ENCODE measurements at places on chromosomes 16 and 17.
A peak's percentile ranks its signal among the peaks of the same experiment; 100 is the strongest.

GRCh38 chr17:44541884-44542581 lies 15.3 kb upstream of the FZD2 start:
- no peaks in the 10 kb centered on the region for H3K4me1 ChIP-seq
- no peaks in the 10 kb centered on the region for H3K27me3 ChIP-seq
- no peak overlapping the region for H3K4me3 ChIP-seq
- no peak overlapping the region for H3K27ac ChIP-seq
- no peak for DNase-seq

DNA sequence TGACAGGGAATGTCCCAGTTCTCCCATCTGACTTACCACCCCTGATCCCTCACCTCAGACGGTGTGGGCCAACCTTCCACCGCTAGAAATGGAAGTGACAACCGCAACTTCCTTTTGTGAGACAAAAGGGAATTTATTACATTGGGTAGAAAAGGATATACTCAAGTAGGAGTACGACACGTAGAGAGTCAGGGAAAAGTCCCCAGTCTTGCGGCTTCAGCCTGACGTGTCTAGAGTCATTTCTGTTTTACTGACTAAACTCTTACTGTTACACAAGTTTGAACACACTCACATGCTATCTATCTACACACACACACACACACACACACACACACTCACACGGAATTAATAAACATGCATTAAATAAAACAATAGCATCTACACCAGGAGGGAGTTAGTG lies 178.9 kb downstream of the COPRS start:
- H3K4me3 ChIP-seq: no peak overlapping the region
- H3K4me1 ChIP-seq: no peaks in the 10 kb centered on the region

DNA sequence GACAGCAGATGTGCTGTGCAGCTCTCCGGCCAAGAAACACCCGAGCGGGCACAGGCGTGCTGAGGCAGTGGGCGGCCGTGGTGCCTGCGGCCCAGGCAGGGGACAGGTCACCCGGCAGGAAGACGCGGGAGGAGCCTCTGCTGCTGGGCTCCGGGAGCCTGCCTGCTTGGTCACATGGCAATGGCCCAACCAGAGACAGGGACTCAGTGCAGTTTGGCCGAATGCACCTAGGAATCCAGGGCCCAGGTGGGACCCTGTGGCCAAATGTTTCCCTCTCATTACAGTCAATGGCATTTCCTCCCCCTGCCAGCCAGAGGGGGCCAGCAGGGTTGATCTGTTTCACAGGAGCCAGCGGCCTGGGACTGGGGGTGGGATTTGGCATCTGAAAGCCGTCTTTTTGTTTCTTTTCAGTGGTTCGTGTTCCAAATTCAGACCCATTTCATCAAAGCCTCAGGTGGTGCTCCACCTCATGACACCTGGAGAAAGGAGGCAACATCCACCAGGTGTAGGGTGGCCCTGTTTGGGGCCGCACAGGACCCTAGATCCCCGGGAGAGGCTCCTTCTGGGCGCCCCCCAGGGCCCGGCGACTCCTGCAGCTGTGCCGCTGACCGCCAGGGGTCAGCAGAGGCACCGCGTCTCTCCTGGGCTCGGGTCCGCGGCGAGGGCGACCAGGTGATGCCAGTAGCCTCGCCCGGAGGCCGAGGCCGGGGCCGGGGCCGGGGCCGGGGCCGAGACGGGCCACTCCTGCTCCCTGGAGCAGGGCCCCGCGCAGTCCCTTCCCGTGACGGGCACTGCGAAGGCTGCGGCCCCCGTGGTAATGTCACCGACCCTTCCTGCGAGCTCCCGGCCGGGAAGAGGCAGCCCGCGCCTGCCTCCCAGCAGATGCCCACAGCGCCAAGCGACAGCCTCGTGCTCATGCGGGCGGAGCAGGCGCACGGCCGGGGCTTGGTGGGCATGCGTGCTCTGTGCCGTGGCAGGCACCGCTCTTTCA lies 118.5 kb downstream of the C16orf78 start:
- H3K27ac ChIP-seq: no peak overlapping the region
- H3K4me3 ChIP-seq: peak overlapping the region; percentile 42
- H3K27me3 ChIP-seq: no peaks in the 10 kb centered on the region
- H3K4me1 ChIP-seq: peaks cover 14% of the 10 kb centered on the region
- no peak for DNase-seq

DNA sequence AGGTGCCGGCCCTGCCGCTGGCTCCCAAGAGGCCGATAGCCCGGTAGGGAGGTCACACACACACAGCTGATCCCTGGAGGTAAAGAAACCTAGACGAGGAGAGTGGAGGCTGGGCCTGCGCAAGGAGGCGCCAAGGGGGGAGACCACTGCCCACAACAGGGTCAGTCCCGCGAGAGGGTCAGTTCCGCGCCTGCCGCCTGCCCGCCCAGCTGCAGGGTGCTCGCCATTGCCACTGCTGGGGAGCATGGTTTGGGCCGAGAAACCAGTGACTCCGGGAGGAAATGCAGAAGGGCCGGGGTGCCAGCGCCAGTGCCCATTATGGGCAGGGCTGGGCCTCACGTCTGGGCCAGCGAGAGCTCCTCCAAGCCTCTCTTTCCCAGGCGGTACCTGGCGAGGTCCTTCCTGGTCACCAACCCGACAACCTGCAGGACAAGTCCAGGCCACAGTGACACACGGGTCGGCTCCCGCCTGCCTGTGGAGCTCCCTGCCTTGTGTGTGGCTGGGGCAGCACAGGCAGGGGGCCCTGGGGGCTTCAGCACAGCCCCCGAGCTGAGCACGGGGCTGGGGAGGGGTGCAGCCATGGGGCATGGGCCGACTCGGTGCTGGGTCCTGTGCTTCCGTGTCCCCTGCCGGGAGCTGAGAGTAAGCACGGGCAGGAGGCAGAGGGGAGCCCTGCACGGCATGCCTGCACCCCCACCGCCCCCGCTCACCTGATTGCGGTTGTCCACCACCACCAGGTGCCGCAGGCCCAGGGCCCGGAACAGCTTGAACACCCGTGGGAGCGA lies 2.1 kb upstream of the CCDC154 start:
- no peaks in the 10 kb centered on the region for H3K36me3 ChIP-seq
- DNase-seq: no peak
- H3K27ac ChIP-seq: no peak overlapping the region
- no peak overlapping the region for H3K4me3 ChIP-seq
- no peaks in the 10 kb centered on the region for H3K27me3 ChIP-seq
- H3K4me1 ChIP-seq: no peaks in the 10 kb centered on the region

- peaks cover 82% of the 10 kb centered on the region for H3K36me3 ChIP-seq
- peaks cover 24% of the 10 kb centered on the region for H3K4me1 ChIP-seq
- no peak overlapping the region for H3K27ac ChIP-seq
- H3K4me3 ChIP-seq: no peak overlapping the region
- H3K27me3 ChIP-seq: no peaks in the 10 kb centered on the region
These were observed 14.4 kb upstream of the FAAP100 start for GRCh38 chr17:81566461-81567126.

GRCh38 chr17:78892936-78893379 lies 10.0 kb downstream of the CEP295NL start:
- no peak overlapping the region for H3K4me3 ChIP-seq
- peak overlapping the region; percentile 98 for H3K27ac ChIP-seq
- no peaks in the 10 kb centered on the region for H3K36me3 ChIP-seq
- H3K27me3 ChIP-seq: no peaks in the 10 kb centered on the region

- no peaks in the 10 kb centered on the region for H3K27me3 ChIP-seq
- H3K27ac ChIP-seq: no peak overlapping the region
- H3K4me1 ChIP-seq: no peaks in the 10 kb centered on the region
These were observed 257.5 kb downstream of the CDH11 start for GRCh38 chr16:64864232-64864809.

- no peaks in the 10 kb centered on the region for H3K27me3 ChIP-seq
- DNase-seq: no peak
- peak overlapping the region; percentile 93 for H3K27ac ChIP-seq
- no peaks in the 10 kb centered on the region for H3K36me3 ChIP-seq
- H3K4me1 ChIP-seq: peaks cover 13% of the 10 kb centered on the region
- H3K4me3 ChIP-seq: no peak overlapping the region
These were observed 50.0 kb upstream of the TOB1 start for GRCh38 chr17:50916026-50916707.

DNA sequence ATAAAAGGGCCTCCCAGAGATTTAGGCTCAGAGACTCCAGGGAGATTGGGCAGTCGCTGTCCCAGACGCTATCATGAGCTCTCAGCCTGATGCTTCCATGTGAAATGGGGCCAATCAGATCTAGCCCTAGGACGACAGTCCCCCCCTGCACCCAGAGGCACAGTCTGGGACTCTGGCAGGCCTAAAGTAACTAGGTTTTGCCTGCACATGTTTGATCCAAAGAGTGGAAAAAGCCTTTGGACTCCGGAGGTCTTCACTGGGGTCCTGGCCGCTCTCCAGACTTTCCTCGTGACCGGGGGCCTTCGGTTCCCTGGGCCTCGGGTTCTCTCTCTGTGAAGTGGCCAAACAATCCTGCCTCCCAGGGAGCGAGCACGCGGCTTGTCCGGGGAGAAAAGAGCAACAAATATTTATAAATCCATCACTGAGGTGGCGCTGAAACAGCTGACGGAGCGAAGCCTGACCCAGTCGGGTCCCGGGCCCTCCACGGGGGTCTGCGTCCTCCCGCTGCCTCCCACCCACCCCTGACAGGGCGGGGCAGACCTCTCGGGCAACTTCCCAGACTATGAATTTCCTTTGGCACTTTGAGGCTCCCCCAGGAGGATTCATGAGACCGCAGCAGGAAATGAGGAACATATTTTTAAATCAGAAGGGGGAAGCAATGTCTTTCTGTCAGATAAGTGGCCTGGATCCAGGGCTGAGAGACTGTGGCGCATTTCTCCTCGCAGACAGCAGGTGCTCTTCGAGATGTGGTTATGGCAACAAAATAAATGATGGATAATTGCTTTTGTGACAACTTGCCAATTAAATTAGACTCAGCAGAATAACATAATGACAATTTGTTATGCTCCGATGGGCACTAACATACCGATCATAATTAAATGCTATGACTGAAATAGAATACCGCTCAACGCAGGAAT lies 38.9 kb downstream of the MRPS23 start:
- H3K4me1 ChIP-seq: no peaks in the 10 kb centered on the region
- no peaks in the 10 kb centered on the region for H3K36me3 ChIP-seq
- peak; percentile 24 for DNase-seq
- H3K4me3 ChIP-seq: peak overlapping the region; percentile 15
- peak overlapping the region; percentile 76 for H3K27ac ChIP-seq

GRCh38 chr16:26204138-26204537 lies 512.4 kb downstream of the HS3ST4 start:
- no peaks in the 10 kb centered on the region for H3K27me3 ChIP-seq
- no peak overlapping the region for H3K4me3 ChIP-seq
- DNase-seq: no peak
- no peak overlapping the region for H3K27ac ChIP-seq
- no peaks in the 10 kb centered on the region for H3K36me3 ChIP-seq
- no peaks in the 10 kb centered on the region for H3K4me1 ChIP-seq

GRCh38 chr17:49002766-49003165 lies 5.6 kb downstream of the IGF2BP1 start:
- DNase-seq: no peak
- H3K27ac ChIP-seq: no peak overlapping the region
- H3K4me1 ChIP-seq: peaks cover 8% of the 10 kb centered on the region
- peaks cover 100% of the 10 kb centered on the region for H3K27me3 ChIP-seq
- no peaks in the 10 kb centered on the region for H3K36me3 ChIP-seq

DNA sequence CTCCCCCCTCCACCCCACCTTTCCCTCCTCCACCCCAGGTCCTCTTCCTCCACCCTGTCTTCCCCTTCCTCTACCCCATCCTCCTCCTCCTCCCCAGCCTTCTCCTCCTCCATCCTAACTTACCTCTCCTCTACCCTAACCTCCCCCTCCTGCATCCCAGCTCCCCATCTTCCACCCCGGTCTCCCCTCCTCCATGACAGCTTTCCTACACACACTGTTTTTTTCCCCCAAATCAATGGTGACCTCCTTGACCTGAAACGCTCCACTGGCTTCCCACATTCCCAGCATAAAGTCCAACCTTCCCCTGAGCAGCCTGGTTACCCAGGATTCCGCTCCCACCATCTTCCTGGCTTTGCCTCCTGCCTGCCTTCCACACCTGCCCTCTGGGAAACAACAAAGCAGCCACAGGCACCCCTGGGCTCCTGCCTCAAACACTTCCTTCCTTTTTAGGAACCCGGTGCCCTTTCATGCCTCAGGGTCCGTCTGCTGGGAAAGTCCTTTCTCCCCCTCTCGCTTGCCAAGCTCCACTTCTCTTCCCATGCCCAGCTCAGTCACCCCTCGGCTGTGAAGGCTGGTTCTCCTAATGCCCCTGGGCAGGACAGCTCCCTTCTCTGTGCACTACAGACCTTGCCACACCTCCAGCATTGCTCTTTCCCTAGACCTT lies 2.1 kb downstream of the RGS9 start:
- H3K4me3 ChIP-seq: no peak overlapping the region
- DNase-seq: no peak
- no peaks in the 10 kb centered on the region for H3K36me3 ChIP-seq

DNA sequence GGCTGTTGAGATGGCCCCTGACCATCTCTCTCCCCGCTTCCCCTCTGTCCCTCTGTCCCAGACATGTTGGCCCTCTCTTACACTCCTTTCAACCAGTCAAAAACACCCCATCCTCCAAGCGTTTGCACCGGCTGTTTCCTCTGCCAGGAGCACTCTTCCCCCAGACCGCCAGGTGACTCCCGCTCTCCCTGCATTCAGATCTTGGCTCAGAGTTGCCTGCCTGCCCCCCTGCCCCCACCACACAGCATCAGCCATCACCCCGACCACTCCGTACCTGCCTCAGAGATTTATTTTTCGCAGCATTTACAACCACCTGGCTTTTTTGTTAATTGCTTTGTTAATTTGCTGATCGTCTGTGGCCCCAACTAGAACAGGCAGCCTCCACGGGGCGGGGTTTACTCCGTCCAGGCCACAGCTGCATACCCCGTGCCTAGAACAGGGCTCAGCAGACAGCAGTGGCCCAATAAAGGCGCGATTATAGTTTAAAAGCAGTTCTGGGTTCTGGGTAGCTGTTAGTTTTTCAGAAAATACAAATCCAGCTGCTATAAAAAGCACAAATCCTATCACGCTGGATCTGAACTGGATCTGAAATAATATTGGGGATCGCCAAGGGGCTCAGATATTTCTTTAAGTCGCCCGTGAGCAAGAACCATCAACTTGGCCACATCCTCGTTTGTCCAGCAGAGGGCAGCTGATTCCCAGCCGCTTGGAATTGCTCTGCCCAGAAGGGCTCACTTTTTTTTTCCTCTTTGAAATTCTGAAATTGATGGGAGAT lies 173.6 kb downstream of the IRF8 start:
- no peaks in the 10 kb centered on the region for H3K36me3 ChIP-seq
- H3K4me1 ChIP-seq: no peaks in the 10 kb centered on the region
- peak; percentile 79 for DNase-seq
- H3K27ac ChIP-seq: no peak overlapping the region
- H3K4me3 ChIP-seq: no peak overlapping the region
- peaks cover 33% of the 10 kb centered on the region for H3K27me3 ChIP-seq

All from tibial nerve (tissue), 4 donors.